Nephron progenitor cell (in vitro differentiated cells): ENCODE measurements at places on chromosomes 3 and 15.

GRCh38 chr3:112789787-112790186 lies 56.9 kb downstream of the CD200R1L start:
- no peak for DNase-seq

GRCh38 chr3:4716706-4717362 lies 223.7 kb downstream of the ITPR1 start:
- no peak for DNase-seq

- no peak for DNase-seq
Measured at GRCh38 chr3:27089645-27090044, 279.5 kb downstream of the NEK10 start.

DNA sequence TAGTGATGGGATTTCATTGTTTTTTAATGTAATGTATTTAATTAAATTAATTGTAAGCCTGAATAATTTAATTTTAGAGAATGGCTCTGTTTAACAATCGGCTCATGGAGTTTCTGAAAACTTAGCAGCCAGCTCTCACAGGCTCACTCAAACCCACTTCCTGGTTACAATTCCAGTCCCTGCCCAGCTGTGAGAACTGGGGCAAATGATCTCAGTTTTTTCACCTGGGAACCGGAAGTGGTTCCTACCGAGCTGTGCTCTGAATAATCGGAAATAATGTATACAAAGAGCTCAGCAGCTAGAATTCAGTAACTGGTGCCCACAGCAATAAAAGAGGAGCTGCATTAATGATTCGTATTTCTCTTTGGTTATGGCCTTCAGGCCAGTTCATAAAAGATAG lies 244.3 kb upstream of the MCTP2 start:
- DNase-seq: no peak

- no peak for DNase-seq
Measured at GRCh38 chr15:51970132-51970817, 1.3 kb downstream of the LEO1 start.

DNA sequence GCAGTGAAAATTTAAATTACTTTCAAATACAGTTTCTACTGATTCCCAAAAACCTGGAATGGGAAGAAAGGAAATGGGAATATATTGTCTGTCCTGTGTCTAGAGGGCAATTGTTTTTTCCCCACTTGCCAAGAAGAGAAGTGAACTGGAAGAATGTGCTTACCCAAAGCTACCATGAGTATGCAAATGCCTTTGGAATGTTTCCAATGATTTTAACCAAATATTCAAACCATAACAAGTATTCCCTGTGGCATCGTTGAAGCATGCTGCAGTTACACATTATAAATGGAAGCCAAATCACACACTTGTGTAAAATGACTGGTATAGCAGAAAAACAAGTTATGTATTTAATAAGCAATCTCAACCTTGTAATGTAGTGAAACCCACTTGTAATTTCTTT lies 368.2 kb downstream of the GBE1 start:
- no peak for DNase-seq

DNA sequence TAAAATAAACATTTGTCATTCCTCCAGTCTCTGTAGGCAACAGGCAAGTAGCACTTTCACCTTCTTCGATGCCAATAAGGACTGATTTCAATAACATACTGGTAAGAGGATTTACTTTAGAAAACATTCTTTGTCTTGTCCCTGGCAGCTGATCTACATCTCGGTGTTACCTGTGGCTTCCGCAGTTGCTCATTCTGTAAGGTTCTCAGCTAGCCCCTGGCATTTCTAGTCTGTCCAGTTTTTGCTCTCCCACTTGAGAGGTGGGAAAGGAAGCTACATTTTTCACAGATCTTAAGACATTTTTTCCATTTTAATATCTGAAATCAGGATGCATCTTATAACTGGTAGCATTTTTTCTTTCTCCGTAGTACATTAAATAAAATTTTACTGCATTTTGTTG lies 19.7 kb upstream of the MAP6D1 start:
- DNase-seq: no peak

- no peak for DNase-seq
Measured at GRCh38 chr3:125695688-125696087, 100.4 kb upstream of the OSBPL11 start.

- DNase-seq: peak; percentile 73
Measured at GRCh38 chr15:74134387-74135027, 4.1 kb downstream of the ISLR2 start.

DNA sequence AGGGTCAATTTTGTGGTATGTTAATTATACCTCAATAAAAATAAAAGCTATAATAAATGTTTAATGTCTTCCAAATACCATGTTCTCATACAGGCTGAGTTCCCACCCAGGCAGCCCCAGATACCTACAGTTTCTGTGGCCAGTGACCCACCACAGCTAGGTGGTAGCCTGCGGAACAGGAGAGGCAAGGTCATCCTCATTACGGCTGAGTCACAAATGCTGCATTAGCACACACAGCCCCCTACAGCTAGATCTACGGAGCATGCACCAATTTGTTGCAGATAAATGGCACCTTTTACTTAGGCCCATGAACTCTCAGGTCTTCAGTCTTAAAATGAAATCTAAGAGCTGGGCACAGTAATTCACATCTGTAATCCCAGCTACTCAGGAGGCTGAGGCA lies 5.1 kb downstream of the SPATA12 start:
- no peak for DNase-seq

DNA sequence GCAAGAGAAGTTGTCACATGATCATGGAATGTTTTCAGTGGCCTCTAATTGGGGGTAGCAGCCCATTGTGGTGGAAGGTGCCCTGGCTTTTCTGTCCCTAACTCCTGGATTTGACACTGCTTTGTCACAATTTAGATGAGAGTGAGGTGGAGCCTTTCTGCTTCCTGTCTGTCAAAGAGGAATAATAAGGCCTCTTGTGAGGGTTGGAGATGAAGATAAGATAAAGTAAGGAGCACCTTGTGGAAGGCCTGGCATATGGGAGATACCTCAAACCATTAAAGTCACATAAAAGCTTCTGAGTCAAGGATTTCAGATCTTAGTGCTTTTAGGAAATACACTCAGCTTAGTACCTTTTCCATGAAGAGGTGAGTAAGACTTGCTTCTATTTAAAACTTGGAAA lies 172.6 kb upstream of the FAM3D start:
- DNase-seq: no peak

- no peak for DNase-seq
Measured at GRCh38 chr15:66472176-66472999, 25.2 kb downstream of the SNAPC5 start.

GRCh38 chr15:65569728-65570127 lies 39.5 kb downstream of the HACD3 start:
- DNase-seq: no peak

- no peak for DNase-seq
Measured at GRCh38 chr3:106022913-106023312, 154.1 kb upstream of the CBLB start.

DNA sequence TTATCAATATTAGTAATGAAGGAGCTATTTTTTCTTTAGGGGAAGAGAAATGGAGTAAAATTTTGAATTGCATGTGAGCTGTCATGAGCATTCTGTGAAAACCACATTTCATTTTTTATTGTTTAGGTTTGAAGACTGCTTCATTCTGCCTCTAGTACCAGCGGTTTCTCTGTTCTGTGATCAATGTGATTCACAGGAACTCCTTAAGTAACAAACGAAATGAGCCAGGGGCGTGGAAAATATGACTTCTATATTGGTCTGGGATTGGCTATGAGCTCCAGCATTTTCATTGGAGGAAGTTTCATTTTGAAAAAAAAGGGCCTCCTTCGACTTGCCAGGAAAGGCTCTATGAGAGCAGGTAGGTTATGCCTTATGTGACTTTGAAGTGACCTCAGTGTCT lies 13.0 kb downstream of the NIPA2 start:
- DNase-seq: no peak

GRCh38 chr3:73432023-73432705 lies 192.6 kb downstream of the PDZRN3 start:
- peak; percentile 35 for DNase-seq
